ENCODE measurements at places on chromosomes 12 and 14.

DNA sequence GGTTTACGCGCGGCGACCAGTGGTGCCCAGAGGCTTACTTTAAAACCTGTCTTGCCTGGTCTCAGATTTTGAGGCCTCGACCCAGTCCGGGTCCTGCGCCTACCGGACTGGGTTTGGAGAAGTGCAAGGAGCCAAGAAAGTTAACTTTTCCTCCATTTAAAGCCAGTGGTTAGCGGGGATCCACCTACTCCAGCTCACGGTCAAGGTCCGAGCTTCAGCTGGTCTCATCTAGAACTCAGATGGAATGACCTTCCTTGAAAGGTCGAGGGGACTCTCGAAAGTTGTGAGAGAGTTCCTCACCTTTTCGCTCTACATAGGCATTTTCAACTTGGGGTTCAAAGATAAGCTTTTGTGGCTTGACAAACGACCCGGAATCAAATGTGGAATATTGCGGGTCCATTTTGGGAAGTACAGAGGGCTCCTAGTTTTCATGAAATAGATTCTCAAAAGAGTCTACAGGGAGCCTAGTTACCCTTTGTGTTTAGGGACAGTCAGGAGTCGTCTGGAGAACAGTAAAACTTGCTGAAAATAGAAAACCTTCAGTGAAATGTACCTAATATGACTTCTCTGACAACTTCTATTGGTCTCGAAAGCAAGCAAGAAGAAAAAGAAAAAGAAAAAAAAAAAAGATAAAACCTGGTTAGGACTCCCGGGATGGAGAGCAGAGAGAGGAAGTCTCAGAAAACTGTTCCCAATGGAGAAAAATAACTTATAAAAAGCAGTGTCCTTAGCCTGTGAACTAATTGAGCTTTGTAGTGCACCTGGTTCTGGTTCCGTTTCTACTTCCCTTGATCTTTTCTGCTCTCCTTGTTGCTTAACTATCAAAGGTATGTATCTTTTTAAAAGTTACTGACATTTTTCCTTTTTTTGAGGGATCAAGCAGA, 1.4 kb downstream of the KCNMB4 start:
- no peak for DNase-seq

DNA sequence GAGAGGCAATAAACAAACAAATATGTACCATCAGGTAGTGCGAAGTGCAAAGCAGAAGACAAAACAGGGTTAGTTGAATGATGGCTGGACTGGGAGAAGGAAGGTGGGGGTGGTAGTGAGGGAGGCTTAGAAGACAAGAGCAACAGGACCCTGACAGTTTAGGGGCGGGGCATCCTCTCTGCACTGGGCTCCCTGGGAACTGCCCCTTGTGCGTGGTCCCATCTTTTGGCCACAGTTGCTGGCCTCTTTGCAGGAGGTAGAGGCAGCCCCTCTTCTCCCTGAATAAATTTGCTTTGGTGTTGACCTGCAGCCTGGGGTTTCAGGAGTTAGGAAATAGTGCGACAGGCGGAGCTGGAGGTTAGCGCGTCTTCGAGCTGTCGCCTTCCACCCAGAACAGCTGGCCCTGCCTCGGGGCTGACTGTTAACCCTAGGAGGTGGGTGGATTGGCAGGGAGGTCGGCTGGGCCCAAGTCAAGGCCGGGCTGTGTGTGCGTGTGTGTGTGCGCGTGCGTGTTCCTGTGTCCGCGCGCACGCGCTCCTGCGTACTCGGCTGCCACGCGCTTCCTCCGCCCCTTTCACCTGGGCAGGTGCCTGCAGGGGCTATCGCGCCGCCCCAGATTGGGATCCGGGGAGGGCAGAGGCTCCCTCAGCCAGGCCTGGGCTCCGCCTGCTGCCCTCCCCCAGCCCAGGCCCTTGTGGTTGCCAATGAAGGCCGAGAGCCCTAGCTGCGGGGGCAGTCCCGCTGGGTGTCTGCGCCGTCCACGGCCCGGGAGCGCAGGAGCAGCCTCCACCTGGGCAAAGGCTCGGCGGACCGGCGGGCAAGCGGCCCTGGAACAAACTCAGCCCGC, 180.8 kb downstream of the ADCK1 start:
- no peak for DNase-seq

DNA sequence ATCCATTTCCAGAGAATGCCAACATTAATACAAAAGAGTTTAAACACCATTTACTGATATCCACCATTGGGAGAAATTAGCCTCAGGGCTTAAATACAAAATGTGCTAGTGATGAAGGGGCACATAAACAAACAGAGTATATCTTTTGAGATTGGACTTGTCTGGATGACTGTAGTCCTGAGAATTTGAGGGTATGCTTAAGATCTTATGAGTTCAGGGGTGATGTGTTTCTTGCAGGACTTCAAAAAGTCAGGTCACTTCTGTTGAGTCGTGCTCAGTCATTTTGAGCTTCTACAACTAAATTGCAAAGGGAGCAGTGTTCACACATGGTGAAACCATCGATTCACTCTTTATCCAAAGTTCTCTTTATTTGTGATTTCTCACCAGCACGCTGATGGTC, 425.7 kb downstream of the ATP23 start:
- peak; percentile 62 for DNase-seq

DNA sequence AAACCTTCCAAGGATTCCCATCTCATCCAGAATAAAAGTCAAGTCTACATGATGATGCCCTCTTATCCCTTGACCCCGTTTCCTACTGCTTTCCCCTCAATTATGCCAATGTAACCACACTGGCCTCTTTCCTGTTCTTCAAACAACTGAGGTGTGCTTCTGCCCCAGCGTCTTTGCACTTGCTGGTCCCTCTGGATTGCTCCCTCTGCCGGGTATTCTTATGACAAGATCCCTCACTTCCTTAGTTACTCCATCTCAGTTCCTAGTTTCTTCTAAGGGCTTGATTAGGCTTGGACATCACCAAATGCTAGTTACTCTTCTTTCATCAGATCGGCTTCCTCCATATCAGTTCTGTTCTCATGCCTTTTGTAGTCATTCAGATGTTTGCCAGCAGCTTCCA, 32.7 kb upstream of the PELI2 start:
- no peak for DNase-seq

GRCh38 chr14:98901511-98902205, 370.3 kb downstream of the BCL11B start:
- no peak for DNase-seq

GRCh38 chr14:93880021-93880820, 46.9 kb upstream of the FAM181A start:
- DNase-seq = no peak

DNA sequence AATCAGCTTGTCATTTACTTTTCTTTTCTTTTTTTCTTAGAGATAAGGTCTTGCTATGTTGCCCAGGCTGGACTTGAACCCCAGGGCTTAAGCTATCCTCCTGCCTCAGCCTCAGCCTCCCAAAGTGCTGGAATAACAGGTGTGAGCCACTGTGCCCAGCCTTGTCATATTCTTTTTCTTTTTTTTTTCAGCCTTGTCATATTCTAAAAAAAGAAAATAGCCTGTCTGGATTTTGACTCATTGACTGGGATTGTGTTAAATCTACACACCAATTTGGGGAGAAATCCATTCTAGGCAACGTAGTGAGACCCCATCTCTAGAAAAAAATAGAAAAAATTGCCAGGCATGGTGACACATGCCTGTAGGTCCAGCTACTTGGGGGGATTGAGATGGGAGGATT, 24.1 kb downstream of the ATP5MC2 start:
- no peak for DNase-seq

- no peak for DNase-seq
These were observed 38.1 kb upstream of the LMNTD1 start for GRCh38 chr12:25591144-25591543.

Measured in NCI-H226 (cell line).